ENCODE measurements at places on chromosomes 2 and 18.
A peak's percentile ranks its signal among the peaks of the same experiment; 100 is the strongest.

- no peak for DNase-seq
These were observed 278.4 kb downstream of the PRKCE start for GRCh38 chr2:45929674-45930395.

DNA sequence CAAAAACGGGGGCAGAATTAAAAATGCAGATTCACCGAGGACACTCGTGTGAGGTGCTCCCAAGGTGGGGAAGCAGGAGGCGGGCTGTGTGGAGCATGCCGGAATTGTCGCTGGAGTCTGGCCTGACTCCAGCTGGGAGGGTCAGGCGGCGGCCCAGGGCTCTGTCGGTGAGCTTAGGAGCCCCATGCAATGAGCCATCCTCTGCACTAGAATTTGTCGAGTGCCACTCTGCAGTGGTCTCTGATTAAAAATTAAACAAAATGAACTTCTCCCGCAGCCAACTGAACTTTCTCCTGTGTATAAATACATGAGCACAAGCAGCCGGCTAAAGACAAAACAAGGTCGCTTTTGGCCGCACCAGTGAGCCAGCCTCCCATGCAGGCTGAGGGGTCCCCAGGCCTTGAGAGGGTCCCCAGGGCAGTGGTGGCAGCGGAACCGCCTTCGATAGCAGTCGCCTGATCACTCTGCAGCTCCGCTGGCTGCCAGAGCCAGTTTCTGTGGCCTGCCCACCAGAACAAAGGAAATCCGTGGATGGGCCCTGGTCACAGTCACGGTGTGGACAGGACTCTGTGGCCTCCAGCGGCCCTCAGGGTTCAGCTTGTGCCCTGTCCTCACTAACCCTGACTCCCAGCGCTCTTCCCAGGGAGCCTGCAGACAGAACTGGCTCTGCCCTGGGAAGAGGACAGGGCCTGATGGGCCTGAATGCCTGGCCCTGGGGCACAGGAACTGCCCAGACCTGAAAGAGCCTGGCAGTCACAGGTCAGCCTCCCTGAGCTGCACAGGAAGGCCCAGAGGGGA lies 201.3 kb downstream of the EIPR1 start:
- no peak for DNase-seq

GRCh38 chr2:213678437-213679218 lies 394.4 kb downstream of the SPAG16 start:
- no peak for DNase-seq

DNA sequence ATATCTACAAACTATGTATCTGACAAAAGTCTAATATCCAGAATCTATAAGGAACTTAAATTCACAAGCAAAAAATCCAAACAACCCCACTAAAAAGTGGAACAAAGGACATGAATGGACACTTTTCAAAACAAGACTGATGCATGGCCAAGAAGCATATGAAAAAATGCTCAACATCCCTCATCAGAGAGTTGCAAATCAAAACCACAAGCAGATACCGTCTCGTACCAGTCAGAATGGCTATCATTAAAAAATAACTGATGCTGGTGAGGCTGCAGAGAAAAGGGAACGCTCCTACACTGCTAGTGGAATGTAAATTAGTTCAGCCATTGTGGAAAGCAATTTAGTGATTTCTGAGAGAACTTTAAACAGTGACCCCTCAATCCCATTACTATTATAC lies 56.5 kb downstream of the CCBE1 start:
- DNase-seq: no peak

- peak; percentile 62 for DNase-seq
These were observed 285.6 kb downstream of the AGAP1 start for GRCh38 chr2:235779444-235779896.

- no peak for DNase-seq
These were observed 170.7 kb downstream of the DIS3L2 start for GRCh38 chr2:232132181-232132580.

DNA sequence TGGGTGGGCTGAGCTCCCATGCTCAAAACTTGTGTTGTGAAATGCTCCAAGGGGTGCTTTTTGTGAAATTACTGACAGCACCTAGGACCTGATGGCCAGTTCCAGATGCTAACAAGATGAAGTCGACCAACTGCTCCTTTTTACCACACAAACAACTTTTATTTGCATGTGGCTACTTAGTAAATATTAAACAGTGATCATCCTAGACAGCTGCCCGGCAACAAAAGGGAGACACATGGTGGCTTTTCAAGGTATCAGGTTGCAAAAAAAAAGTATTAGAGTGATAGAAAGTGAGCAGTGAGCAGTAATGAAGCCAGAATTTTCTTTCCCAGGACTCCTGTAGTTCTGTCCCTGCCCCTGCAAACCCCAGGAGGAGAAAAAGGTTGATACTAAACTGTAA lies 118.5 kb downstream of the RPIA start:
- DNase-seq: no peak

DNA sequence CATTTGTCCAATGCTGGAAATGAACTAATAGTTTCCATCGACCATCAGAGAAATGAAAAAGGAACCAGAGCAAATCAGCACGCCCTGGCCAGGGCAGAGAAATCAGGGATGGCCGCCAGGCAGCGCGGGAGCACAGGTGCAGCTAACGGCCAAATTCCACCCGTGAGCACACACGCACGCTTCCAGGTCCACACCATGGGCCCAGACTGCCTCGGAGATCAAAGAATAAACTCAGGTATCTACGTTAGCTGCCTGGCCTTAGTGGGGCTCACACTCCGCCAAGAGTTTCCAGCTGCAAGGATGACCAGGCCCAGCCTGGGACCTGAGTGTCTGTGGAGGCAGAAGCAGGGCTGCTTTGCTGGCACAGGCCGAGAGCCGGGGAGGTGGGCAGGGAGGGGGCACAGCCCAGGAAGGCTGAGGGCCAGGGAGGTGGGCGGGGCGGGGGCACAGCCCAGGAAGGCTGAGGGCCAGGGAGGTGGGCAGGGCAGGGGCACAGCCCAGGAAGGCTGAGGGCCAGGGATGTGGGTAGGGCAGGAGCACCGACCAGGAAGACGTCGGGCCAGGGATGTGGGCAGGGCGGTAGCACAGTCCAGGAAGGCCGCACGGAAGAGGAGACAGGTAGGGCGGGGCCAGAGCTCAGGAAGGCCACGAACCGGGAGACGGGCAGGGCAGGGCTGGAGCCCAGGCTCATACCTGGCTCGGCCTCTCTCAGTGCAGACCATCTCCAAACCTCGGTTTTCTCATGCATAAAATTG lies 43.2 kb upstream of the SALL3 start:
- no peak for DNase-seq

GRCh38 chr2:152186262-152186661 lies 10.7 kb upstream of the STAM2 start:
- no peak for DNase-seq

DNA sequence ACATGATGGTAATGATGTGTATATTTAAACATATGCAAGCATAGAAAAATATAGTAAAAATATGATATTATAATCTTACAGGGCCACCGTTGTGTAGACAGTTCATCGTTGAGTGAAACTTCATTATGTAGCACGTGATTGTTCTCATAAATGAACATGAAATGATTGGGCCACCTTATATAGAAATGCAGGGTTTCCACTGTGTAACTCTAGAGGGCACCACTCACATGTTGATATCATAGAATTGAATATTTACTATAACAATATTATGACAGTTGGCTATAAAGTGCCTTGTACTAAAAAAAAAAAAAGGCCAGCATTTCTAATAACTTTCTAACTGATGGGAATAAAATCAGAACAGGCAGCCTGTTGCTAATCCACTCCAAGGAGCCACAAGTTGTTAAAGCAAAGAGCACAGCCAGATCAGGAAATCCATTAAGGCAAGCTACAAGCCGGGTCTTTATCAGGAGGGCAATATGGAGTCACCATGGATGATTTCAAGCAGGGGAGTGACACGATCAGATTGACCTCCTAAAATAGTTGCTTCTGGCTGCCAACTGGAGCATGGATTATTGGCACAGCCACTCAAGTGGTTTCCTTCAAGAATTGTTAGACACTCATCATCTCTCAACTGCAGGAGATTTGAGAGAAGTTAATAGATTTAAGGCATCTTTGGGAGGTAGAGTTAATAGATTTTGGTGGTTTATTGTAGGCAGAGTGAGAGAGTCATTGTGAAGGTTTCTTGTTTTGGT lies 16.7 kb downstream of the IL1F10 start:
- DNase-seq: no peak

GRCh38 chr2:203819434-203820133 lies 48.0 kb upstream of the CTLA4 start:
- no peak for DNase-seq

- no peak for DNase-seq
These were observed 13.9 kb downstream of the SLC19A3 start for GRCh38 chr2:227703961-227704360.

DNA sequence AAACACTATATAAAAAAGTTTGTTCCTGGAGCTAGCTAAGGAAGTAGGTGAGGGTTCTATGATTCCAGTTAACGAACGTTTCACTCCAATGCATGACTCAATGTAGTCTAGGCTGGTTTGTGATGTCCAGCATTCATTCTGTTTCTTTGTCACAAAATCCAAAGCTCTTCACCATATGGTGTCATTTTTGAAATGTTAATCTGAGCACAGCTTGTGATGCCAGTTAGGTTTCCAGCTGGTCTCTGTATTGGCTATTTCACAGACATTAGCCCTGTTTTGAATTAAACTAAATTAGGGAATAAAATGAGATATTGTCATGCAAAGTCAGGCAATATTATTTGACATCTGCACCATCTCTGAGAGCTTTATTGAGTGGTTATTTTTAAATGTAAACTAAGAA lies 159.4 kb downstream of the RBM43 start:
- DNase-seq: no peak

- no peak for DNase-seq
These were observed 234.4 kb downstream of the SOCS6 start for GRCh38 chr18:70523035-70523791.

GRCh38 chr2:25368660-25369059 lies 26.9 kb upstream of the DNMT3A start:
- DNase-seq: no peak

GRCh38 chr2:11033114-11033513 lies 121.4 kb downstream of the KCNF1 start:
- no peak for DNase-seq

DNA sequence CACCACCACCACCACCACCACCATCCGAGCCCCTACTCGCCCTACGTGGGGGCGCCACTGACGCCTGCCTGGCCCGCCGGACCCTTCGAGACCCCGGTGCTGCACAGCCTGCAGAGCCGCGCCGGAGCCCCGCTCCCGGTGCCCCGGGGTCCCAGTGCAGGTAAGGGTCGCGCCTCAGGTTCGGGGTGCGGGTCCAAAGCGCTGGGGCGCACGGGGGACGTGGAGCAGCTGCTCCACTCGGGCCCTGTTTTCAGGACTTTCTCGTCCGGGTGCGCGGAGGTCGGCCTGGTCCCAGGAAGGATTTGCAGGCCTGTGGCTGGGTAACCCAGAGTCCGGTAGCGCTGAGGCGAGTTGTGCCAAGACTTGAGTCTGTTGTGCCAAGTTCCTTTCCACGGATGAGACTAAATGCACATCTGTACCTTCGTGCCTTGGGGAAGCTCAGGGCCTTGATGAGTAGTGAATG lies 2.8 kb downstream of the GATA6 start:
- DNase-seq: no peak

- DNase-seq: no peak
These were observed 61.9 kb downstream of the ASAP2 start for GRCh38 chr2:9268301-9269080.

DNA sequence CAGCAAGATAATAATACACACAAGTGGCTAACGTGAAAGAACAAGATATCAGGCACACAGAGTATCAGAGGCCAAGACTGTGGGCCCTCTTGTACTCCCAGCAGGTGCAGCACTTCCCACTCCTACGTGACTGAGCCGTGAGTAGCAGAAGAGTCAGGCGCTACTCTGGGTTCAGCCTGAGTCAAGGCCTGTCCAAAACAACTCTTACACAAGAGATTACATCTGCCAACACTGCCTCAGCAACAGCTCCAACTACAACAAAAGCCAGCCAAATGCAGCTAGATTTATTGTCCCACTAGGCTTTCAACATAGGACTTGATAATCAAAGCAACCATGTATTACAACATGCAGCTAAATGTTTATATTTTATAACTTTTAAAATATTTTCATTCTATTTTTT lies 56.2 kb downstream of the ITSN2 start:
- DNase-seq: no peak

DNA sequence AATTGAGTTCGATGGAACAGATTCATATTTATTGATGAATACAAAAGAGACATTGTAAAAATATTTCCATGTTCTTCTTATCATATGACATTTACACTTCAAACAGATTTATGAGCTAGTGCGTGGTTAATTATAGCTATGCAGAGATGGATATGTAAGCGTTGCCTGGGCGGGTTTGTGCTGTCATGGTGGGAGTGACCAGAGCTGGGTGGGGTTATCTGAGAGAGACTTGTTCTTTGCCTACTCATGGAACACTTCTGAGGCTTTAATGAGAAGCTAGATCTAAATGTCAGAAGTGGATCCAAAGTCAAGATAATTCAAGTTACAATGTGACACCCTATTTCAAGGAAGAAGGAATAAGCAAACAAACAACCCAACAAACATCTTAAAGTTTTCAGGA lies 162.3 kb upstream of the ZEB2 start:
- DNase-seq: peak; percentile 87

GRCh38 chr18:59517446-59518165 lies 158.5 kb upstream of the LMAN1 start:
- no peak for DNase-seq

GRCh38 chr2:238841542-238842164 lies 6.2 kb upstream of the TWIST2 start:
- no peak for DNase-seq

DNA sequence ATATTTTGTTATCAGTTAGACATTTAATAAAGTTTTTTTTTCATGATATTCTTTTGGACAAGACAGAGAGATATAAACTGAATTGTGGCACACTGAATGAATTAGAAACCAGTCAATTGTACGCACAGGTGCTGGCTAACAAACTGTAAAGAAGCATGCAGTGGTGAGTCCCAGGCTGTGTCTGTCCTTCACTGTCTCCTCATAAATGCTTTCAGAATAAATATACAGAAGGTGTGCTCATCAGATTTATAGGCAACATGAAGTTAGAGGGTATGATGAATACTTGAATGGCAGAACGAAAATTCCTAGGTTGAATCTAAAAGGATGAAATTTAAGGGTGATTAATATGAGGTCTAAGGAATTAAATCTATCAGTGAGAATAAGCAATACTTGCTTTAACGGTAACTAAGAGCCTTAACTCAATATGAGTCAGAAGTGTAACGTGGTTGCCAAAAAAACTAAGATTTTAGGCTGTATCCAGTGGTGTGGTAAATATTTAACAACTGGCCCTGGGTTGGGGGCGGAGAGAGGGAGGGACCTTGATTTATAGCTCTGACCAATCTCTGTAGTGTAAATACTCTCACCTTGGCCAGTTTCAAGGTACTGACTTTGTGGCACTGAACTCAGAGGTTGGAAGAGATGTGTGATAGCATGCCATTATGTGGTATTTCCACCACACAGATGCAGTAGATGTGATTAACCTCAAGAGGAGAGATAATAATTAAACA lies 41.9 kb upstream of the AAK1 start:
- DNase-seq: no peak

DNA sequence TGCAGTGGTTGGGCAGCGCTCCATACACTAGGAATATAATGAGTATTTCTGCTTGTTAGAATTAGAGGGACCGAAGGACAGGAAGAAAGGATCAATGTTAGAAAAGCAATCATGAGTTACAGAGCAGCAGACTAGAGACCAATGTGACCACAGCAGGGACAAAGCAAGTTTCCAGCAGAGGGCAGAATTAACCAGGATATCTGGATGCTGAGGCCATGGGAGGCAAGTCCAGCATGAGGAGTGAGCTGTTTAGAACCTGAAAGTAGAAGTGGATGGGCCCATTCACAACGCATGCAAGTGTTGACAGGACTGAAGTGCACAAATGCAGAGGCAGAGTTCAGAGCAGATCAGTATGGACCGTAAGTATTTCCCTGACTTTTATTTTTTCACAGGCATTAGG lies 910.4 kb upstream of the GYPC start:
- DNase-seq: peak; percentile 8

GRCh38 chr2:197159661-197160211 lies 150.8 kb downstream of the ANKRD44 start:
- no peak for DNase-seq

All from K562 (cell line).